ENCODE measurements at places on chromosomes 5 and 9.

DNA sequence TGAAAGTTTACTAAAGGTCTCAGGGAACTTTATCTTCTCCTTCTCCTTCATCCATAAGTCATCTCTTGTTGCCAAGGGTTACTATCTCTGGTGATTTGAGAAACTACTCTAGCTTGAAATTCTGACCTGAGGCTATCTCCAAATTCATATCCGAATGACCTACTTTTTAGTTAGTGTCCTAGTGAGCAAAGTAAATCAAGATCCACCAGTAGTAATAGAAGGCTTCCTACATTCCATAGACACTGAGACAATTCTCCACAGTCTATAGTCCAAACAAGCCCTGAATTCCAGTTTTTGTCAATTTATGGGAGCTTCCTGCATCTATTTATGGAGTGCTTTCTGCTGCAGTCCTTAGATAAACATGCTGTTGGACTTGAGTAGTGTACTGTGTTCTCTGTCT, 5.0 kb downstream of the IL7R start:
- DNase-seq, result peak; percentile 68

DNA sequence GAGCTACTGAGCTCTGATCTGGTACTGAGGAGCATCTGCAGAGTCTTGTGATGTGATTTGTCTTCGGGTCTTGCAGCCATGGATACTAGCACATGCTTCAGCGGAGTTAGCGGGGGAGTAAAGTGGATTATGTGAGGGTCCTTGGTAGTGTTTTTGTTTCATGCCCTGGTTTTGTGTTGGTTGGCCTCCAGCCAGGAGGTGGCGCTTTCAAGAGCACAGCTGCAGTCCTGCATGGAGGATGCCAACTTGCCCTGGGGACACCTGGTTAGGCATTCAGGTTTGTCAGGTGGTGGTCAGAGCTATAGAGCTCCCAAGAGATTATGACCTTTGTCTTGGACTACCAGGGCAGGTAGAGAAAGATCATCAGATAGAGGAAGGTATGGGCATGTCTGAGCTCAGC, 185.8 kb upstream of the CDH6 start:
- no peak for DNase-seq

DNA sequence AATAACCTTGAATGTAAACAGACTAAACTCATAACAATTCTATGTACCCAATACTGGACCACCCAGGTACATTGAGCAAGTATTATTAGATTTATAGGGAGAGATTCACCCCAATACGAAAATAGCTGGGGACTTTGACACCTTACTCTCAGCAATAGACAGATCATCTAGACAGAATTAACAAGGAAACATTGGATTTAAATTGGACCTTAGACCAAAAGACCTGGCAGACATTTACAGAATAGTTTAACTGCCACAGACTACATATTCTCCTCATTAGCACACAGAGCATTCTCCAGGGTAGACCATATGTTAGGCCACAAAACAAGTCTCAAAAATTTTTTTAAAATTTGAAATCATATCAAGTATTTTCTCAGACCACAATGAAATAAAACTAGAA, 397.4 kb downstream of the PIK3R1 start:
- DNase-seq, result no peak

DNA sequence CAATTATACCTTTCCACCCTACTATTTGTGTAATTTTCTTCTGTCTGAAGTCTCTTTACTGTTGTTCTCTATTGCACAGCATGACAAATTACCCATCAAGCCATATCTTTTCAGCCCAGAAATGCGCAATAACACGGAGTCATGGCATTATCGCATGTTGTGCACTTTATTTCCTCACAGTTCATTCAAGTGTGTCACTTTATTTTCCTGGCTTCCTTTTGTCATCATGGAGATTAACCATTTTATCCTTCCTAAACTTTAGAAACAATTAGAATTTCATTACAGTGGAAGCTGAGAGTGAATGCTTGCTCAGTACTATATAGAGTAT, 41.3 kb upstream of the MEF2C start:
- DNase-seq, result no peak

DNA sequence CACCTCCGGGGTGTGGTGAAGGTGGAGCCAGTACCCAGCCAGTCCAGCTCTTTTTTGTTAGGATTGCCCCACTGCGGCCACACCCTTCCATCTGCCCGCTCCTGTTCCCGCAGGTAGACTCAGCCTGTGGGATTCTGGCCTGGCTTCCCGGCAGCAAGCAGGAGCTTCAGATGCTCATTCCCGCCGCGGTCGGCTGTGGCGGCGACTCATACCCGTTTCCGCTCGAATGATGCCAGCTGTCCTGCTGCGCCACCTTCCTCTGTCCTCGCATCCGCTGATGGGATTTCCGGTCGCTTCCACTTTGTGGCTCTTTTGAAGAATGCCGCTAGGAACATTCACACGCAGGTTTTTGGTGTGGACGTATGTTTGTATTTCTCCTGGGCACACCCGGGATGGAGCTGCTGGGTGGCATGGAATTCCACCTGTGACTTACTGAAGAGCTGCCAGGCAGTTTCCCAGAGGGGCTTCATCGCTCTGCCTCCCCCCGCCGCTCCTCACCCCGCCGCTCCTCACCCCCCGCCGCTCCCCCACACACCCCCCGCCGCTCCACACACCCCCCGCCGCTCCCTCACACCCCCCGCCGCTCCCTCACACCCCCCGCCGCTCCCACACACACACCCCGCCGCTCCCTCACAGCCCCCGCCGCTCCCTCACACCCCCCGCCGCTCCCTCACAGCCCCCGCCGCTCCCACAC, 60.3 kb downstream of the TENT4A start:
- no peak for DNase-seq

GRCh38 chr5:118611332-118611945, 376.9 kb downstream of the DTWD2 start:
- DNase-seq, result no peak

GRCh38 chr5:58767104-58767503, 184.2 kb downstream of the RAB3C start:
- DNase-seq, result no peak

GRCh38 chr5:174204535-174205313, 159.2 kb downstream of the NSG2 start:
- no peak for DNase-seq

GRCh38 chr9:99490729-99491128, 268.6 kb downstream of the SEC61B start:
- DNase-seq, result no peak

- no peak for DNase-seq
Measured at GRCh38 chr5:164394686-164395194, 889.3 kb downstream of the MAT2B start.

Measured in PC-9 (cell line).